Stimulated activated CD4-positive, alpha-beta T cell treated with anti-CD3 and anti-CD28 coated beads, Interleukin-4, amount 100 ng/mL, for 48 hours (primary cell): ENCODE measurements at places on chromosomes 3 and 15.

GRCh38 chr3:44992555-44993470 is 16.8 kb downstream of the EXOSC7 start:
- DNase-seq = no peak

DNA sequence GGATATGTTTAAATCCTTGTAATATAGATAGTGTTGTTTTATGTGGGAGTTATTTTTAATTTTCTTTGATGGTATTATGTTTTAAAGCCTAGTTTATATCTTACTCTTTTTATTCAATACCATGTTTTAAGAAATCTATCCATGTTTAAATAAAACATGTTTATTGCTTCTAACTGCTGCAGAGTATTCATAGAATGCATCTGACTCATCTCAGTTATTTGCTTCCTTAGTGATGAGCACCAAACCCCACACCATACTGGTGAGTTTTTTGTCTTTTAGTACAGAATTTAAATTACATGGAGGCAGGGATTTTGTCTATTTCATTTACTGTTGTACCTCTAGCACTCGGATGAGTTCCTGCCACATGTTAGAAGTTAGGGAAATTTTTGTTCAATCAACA is 209.2 kb downstream of the NSUN3 start:
- DNase-seq = no peak

DNA sequence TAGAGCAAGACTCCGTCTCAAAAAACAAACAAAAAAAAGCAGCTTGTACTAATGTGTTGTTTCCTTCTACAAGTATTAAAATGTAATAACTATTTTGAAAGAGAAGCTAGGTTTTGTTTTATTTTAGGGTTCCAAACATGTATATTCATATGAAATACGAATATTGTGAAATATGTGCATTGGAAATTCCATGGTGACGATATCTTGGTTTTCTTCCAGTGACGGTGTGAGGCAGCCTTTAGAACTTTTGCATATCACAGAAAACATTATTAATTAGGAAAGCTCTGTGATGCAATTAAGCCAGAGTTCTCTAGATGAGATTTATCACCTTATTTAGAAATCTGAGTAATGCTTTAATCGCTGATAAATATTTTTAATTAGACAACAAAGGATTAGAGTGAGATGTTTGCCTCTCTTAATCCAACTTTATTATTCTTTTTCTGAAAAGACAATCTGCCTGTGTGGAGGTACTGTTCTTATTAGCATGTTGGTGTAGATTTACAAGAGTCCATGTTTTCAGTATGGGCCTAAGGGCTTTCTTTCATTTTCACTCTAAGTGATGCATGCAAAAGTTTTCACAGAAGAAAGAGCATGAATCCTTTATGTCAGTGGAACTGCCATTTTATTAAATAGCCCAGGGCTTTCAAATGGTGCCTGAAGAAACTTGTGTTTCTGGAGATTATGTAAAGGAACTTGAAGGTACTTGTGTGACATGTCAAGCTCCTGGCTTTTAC is 37.7 kb upstream of the SAMMSON start:
- no peak for DNase-seq

- DNase-seq = no peak
Measured at GRCh38 chr3:41794748-41795589, 166.9 kb downstream of the ULK4 start.

- no peak for DNase-seq
Measured at GRCh38 chr15:33735143-33735542, 233.2 kb upstream of the CHRM5 start.

- DNase-seq = no peak
Measured at GRCh38 chr3:109187390-109187789, 50.9 kb downstream of the C3orf85 start.

DNA sequence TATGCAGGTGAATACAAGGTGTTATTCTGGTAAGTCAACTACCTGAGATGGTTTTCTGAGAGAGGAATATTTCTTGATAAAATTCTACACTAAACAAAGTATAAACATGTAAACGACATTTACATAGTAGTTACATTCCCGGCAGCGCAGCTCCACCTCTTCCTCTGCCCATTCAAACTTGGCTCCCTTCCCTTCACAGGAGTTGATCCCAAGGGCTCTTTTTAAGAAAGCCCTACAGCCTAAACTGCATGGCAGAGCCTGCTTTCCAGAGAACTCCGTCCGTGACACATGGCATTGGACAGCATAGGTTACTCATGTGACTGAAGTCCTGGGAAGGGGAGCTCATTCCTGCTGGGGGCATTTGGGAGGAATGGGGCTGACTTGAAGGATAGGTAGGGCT is 22.0 kb upstream of the LCTL start:
- DNase-seq = no peak

- DNase-seq = no peak
Measured at GRCh38 chr3:12073106-12073505, 68.9 kb downstream of the SYN2 start.
